ENCODE measurements at places on chromosomes 11 and 22. TPM values are rescaled to one million over a fixed set of nuclear protein-coding genes. Genes with fewer than 3 reads are reported as not detected.

DNA sequence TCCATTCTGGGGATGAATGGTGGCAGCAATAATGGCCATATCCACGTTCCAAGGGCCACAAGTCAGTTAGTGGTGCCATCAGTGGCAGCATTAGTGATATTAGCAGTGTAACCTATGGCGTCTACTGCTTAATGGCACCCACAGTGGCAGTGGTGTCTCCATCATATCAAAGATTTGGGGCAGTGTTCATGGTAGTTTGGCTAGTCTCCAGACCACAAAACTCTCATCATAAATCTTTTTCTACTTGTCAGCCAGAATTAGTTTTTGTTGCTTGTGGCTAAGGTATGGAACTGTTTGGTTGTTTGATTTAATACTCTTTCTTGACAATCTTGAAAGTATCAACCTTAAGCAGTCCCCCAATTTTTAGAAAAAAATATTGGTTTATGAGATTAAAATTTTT is 45.1 kb upstream of the DEUP1 start:
- no peak overlapping the region for H3K27ac ChIP-seq
- no peaks in the 10 kb centered on the region for H3K27me3 ChIP-seq
- no peaks in the 10 kb centered on the region for H3K36me3 ChIP-seq
- DNase-seq = no peak
- no peaks in the 10 kb centered on the region for H3K4me1 ChIP-seq

GRCh38 chr22:19998991-19999820 is 17.4 kb downstream of the ARVCF start:
- H3K4me3 ChIP-seq = no peak overlapping the region
- H3K27ac ChIP-seq = no peak overlapping the region

Gene OR2AT4
- polyA plus RNA-seq = not detected

DNA sequence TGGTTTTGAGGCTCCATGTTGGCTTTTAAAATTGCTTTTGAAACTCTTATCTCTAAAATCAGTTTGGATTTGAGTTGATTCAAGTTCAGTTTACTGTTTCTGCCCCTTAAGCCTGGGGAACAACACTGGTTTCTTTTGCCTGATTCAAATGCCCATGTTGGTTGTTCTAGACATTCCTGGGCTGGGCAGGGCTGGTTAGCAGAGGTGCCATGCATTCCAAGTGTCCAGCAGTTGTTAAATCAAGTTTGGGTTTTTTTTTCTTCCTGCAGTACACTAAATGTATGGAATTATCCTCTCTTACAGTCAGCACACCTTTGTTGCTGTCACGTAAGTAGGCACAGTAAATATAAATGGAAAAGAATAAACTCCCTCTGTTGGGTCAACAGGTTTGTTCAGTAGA is 67.2 kb upstream of the MTMR2 start:
- H3K36me3 ChIP-seq = no peaks in the 10 kb centered on the region
- no peaks in the 10 kb centered on the region for H3K4me1 ChIP-seq
- no peaks in the 10 kb centered on the region for H3K27me3 ChIP-seq
- no peak overlapping the region for H3K27ac ChIP-seq
- no peak for DNase-seq
- H3K4me3 ChIP-seq = no peak overlapping the region

Gene OR8H3
- polyA plus RNA-seq = not detected

Gene OR4D5
- not detected for polyA plus RNA-seq

DNA sequence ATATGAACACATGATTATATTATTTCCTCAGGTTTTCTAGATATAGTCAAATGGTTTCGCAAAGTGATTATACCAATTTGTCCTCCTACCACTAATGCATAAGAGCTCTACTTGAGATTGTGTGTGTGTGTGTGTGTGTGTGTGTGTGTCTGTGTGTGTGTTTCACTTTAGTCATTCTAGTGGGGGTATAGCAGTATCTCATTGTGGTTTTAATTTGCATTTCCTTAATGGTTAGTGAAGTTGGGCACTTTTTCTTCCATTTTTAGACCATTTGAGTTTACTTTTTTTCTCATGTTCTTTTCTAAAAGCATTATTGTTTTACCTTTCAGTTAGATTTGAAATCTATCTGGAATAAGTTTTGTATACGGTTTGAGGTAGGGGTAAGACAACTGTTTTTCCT is 12.9 kb downstream of the CAPN5 start:
- no peak for DNase-seq
- H3K36me3 ChIP-seq = no peaks in the 10 kb centered on the region
- no peak overlapping the region for H3K4me3 ChIP-seq
- no peaks in the 10 kb centered on the region for H3K27me3 ChIP-seq

DNA sequence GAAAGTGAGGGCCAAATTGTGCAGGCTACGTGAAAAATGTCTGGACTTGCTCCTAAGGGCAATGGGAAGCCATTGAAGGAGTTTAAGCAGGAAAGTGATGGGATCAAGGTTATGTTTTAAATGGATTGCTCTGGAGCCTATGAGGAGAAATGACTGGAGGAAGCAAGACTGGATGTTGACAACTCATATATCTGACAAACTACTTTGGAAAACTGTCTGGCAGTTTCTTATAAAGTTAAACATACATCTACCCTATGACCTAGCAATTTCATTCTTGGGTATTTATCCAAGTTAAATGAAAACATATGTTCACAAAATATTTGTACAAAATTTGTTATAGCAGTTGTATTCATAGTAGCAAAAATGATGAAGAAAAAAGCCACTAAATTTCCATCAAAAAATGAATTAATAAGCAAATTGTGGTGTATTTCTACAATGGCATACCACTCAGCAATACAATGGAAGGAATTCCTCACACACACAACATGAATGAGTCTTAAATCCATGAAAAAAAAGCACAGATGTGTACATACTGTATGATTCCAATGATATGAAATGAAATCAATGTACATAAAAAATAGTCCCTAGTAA is 24.1 kb downstream of the FZD4 start:
- H3K4me3 ChIP-seq = no peak overlapping the region
- H3K36me3 ChIP-seq = no peaks in the 10 kb centered on the region
- no peak overlapping the region for H3K27ac ChIP-seq
- no peak for DNase-seq

Gene BET1L
- 32.6 TPM for polyA plus RNA-seq

- peaks cover 1% of the 10 kb centered on the region for H3K27me3 ChIP-seq
- no peaks in the 10 kb centered on the region for H3K36me3 ChIP-seq
- DNase-seq = no peak
- H3K4me1 ChIP-seq = no peaks in the 10 kb centered on the region
- no peak overlapping the region for H3K27ac ChIP-seq
These were observed 8.7 kb upstream of the DGKZ start for GRCh38 chr11:46338636-46338987.

GRCh38 chr11:124301548-124301947 is 12.2 kb downstream of the OR8D1 start:
- no peak for DNase-seq
- no peaks in the 10 kb centered on the region for H3K4me1 ChIP-seq
- no peak overlapping the region for H3K4me3 ChIP-seq
- H3K27me3 ChIP-seq = no peaks in the 10 kb centered on the region
- H3K36me3 ChIP-seq = no peaks in the 10 kb centered on the region
- no peak overlapping the region for H3K27ac ChIP-seq

DNA sequence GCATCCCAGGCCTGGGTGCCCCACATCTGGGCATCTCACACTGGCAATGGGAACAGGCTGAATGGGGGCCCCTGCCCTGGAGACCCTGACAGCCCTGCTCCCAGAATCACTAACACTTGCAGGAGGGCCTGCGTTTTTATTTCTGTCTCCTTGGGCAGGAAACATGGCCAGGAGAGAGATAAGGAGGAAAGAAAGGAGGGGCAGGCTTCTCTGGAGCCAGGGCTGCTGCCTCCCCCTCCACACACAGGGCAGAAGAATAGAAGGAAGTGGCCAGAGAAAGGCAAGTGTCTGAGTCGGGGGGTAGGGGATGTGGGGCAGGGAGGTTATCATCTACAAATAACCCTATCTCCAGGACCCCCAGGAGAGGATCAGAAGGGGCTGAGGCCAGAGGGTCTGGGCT is 25.5 kb upstream of the TSPAN18 start:
- H3K4me3 ChIP-seq = no peak overlapping the region
- H3K27me3 ChIP-seq = no peaks in the 10 kb centered on the region
- no peaks in the 10 kb centered on the region for H3K4me1 ChIP-seq
- no peaks in the 10 kb centered on the region for H3K36me3 ChIP-seq
- no peak for DNase-seq

GRCh38 chr11:110377434-110377833 is 52.3 kb upstream of the FDX1 start:
- DNase-seq = no peak
- no peaks in the 10 kb centered on the region for H3K27me3 ChIP-seq
- no peak overlapping the region for H3K4me3 ChIP-seq
- H3K36me3 ChIP-seq = no peaks in the 10 kb centered on the region
- H3K4me1 ChIP-seq = peaks cover 17% of the 10 kb centered on the region

Gene MMP8
- polyA plus RNA-seq = 0.15 TPM

Gene RBMXL2
- polyA plus RNA-seq = not detected

Gene BCL2L13
- 22.3 TPM for polyA plus RNA-seq

- no peak overlapping the region for H3K27ac ChIP-seq
- H3K4me3 ChIP-seq = no peak overlapping the region
- no peaks in the 10 kb centered on the region for H3K4me1 ChIP-seq
- H3K27me3 ChIP-seq = no peaks in the 10 kb centered on the region
These were observed 33.2 kb downstream of the SLC5A12 start for GRCh38 chr11:26688701-26689100.

- no peak for DNase-seq
- H3K4me1 ChIP-seq = no peaks in the 10 kb centered on the region
- no peaks in the 10 kb centered on the region for H3K36me3 ChIP-seq
- no peaks in the 10 kb centered on the region for H3K27me3 ChIP-seq
These were observed 610.1 kb upstream of the ANO5 start for GRCh38 chr11:21582791-21583190.

DNA sequence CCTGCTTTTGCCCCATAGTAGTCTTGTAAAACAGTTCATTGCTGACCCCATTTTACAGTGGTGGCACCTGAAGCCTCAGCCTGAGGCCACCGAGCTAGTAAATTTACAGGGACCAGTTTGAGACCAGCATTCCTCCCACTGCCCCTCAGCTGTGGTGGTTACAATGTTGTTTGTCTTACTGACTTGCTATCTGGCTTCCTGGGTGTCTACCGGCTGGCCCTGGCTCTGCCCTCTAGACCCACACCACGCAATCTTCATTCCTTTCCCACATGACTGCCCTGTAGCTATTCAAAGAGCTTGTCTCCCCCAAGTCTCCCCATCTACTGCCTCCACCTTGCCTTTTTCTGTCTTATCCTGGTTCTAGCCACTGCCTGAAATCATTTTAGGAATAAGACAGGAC is 20.8 kb downstream of the PIK3IP1 start:
- no peaks in the 10 kb centered on the region for H3K27me3 ChIP-seq
- no peak overlapping the region for H3K4me3 ChIP-seq
- no peak for DNase-seq
- no peaks in the 10 kb centered on the region for H3K4me1 ChIP-seq
- H3K36me3 ChIP-seq = peaks cover 44% of the 10 kb centered on the region
- H3K27ac ChIP-seq = no peak overlapping the region

- no peak overlapping the region for H3K4me3 ChIP-seq
- H3K4me1 ChIP-seq = peaks cover 11% of the 10 kb centered on the region
- no peaks in the 10 kb centered on the region for H3K27me3 ChIP-seq
- H3K27ac ChIP-seq = no peak overlapping the region
These were observed 145.1 kb downstream of the SWAP70 start for GRCh38 chr11:9808943-9809342.

DNA sequence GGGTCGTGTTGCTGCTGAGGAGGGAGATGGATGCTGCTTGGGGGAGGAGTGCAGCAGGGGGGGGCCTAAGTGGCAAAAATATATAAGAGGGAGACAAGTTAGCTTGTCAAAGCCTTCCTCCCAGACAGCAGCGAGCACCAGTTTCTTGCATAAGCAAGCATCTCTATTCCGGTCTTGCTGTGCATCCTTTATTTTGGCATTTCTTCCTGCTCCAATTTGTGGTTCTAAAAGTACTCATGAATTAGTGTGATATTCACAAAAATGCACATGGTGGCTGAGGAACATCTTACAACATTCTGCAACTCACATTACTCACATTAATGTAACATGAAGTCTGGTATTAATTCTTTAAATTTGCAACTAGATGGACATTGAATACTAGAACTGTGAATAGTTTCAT is 32.1 kb downstream of the GDPD5 start:
- no peak overlapping the region for H3K4me3 ChIP-seq
- H3K36me3 ChIP-seq = no peaks in the 10 kb centered on the region
- no peaks in the 10 kb centered on the region for H3K4me1 ChIP-seq
- no peaks in the 10 kb centered on the region for H3K27me3 ChIP-seq
- DNase-seq = no peak
- no peak overlapping the region for H3K27ac ChIP-seq

DNA sequence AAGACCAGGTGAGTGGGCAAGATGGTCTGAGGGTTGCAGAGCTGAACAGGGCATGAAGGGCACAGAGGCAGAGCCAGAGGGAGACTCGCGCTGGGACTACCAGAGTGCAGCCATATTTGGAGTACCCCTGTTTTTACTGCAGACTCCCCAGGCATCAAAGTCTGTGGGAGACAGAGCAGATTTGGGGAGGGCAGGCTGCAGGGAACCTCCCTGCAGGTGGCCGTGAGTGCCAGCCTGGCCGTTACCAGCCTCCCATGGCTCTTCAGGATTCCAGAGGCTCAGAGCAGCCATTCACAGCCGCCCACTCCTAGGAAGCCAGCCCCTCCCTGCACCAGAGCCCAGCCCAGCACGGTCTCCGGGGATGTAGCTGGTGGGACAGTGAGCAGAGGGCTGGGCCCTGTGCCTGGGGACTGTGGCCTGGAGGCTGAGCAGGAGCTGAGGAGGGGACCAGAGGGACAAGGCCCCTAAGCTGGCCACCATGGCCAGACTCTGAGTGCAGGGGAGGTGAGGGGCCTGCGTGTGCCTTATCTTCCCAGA is at the start of gene SEPTIN3:
Gene SEPTIN3, plus strand, starts transcription at position 334 of the 537 bp plus-strand sequence. CDS start 2,050 bp downstream, outside the sequence.
- DNase-seq = no peak
- H3K4me3 ChIP-seq = no peak within 1 kb of the TSS
- no peaks in the 10 kb centered on the region for H3K36me3 ChIP-seq
- H3K4me1 ChIP-seq = no peaks in the 10 kb centered on the region

DNA sequence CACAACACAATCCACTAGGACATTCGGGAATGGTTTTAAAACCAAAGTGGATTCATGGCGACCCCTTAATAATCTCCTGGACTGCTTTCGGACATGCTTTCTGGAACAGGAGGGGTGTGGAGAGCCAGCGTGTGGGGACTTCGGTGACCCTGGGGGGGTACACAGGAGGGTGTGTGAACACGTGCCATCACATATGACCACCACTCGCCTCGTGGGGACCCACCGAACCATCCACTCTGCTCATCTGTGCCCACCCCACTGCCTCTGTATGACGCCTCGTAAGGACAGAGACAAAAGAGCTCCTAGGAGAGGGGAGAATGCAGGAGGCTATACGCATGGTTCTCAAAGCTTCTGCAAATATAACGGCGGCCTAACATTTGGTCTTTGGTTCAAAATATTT is 8.9 kb downstream of the LTO1 start:
- H3K27ac ChIP-seq = no peak overlapping the region
- H3K4me1 ChIP-seq = peaks cover 12% of the 10 kb centered on the region
- H3K27me3 ChIP-seq = no peaks in the 10 kb centered on the region
- H3K4me3 ChIP-seq = no peak overlapping the region

Measured in liver (tissue), 10 donors.